ENCODE measurements at places on chromosomes 11 and 22.

GRCh38 chr11:118547132-118547531 is 16.1 kb downstream of the TMEM25 start:
- no peak for DNase-seq

- peak; percentile 2 for DNase-seq
These were observed 201.2 kb upstream of the E2F8 start for GRCh38 chr11:19441752-19442553.

DNA sequence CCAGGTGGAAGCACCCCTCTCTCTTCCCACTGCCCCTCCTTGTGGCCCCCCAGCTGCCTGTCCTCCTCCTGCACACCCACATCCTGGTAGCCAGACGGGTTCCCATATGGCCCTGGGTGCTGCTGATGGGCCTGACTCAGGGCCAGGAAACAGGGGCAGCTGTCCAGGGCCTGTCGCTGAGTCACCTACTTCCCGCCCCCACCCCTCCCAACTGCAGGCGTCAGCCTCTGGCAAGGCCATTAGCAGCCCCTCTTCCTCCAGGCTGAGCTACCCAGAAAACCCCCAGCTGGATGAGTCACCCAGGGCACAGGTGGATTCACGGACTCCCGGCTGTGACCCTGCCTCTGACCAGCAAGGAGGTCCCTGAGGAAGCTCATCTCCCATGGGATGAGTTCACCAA is 6.9 kb upstream of the GAL start:
- DNase-seq: no peak

GRCh38 chr11:61833926-61834277 is 5.8 kb downstream of the FADS2 start:
- DNase-seq: no peak

- DNase-seq: no peak
These were observed 855.0 kb downstream of the METTL15 start for GRCh38 chr11:28963187-28963586.

- no peak for DNase-seq
These were observed 861.8 kb downstream of the LRRC4C start for GRCh38 chr11:40597546-40598113.

Data from activated CD4-positive, CD25-positive, alpha-beta regulatory T cell (primary cell).